ENCODE measurements at places on chromosomes 5 and 9.

DNA sequence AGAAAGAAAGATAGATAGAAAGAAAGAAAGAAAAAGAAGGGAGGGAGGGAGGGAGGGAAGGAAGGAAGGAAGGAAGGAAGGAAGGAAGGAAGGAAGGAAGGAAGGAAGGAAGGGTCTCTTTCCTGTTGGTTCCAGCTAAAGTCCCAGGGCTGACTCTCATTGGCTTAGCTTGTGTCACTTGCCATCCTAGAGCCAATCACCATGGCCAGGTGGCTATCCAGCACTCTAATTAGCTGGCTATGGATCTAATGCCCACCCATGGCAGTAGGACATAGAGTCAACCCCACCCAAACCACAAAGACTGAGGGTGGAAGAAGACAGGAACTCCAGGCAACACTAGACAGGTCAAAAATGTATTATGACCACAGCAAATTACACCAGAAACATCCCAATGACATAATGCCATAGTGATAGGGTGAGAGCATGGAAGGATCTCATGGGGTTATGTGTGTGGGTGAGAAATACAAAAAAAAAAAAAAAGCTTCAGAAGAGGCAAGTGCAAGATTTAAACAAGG, 10.8 kb upstream of the CPLX2 start:
- no peak for DNase-seq

- DNase-seq = no peak
Measured at GRCh38 chr5:2817031-2817603, 65.6 kb upstream of the IRX2 start.

DNA sequence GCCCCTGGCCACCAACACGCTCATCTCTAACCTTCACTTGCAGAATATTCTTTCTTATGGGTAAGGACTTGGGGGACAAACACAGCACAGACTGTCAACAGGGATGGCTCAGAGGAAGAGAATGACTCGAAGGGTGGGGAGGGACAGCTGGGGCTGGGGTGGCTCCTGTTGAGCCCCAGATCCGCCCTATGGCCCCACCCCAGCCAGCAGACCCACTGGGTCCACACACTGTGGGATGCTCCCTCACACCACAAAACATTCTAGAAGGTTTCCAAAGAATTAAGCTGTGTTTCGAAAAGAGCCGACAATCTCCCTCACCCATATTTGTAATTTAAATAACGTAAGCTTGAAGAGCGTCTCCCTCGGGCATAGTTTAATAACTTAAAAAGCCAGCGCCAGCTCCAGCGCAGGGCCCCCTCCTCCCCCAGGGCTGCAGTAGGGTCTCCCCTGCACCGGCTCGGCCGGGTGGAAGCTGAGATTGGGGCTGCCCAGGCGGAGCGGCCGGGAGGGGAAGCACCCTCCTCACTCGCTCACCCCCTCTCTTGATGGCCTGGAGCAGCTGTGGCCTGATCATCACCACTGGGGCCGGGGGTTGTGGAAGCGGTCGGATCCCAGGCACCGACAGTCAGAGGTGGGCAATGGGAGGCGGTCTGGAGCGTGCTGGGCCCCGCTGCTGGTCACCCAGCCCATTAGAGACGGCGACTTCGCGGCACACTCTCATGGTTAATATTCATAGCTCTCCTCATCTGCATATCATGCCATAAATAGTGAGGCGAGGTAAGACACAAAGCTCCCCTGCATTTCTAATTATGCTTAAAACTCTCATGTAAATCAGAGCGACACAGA, 37.6 kb downstream of the NACC2 start:
- DNase-seq = no peak

GRCh38 chr9:114273461-114273881, 49.4 kb upstream of the ORM1 start:
- DNase-seq = no peak

GRCh38 chr5:131974956-131975726, 29.7 kb upstream of the MEIKIN start:
- DNase-seq = no peak

DNA sequence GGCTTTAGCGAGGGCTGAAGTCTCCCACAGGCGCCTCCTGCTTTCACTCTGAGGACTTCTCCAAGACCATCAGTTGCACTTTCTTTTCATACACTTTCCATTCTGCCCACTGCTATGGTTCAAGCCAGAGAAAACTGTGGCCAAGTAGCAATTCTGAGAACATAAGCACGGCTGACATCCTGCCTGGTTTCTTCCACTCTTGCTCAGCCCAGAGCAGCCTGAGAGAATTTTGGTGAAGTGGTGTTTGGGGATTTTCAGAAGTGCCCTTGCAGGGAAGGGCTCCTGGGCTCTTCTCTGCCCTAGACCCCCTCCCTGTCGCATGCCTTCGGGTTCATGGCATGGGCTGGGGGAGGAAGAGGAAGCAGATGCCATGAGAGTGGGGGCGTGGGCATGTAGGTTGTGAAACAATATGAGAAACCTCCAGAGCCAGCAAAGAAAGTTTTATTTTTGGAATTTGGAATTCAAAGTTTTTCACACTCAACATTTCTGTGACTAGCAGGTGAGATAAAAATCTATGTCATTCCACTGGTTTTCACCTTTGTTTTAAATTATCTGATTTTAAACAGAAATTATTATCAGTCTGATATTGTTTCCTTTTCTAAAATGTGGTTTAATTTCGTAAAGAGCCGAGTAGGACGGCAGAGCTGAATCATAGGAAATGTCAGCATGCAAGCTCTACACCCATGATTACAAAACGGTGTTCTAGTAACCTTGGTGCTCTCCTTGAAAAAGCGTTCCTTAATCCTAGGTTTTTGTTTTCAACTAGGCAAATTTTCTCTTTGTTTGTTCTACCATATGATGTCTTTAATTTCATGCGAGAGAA, 27.8 kb upstream of the TNFSF8 start:
- DNase-seq = peak; percentile 79

DNA sequence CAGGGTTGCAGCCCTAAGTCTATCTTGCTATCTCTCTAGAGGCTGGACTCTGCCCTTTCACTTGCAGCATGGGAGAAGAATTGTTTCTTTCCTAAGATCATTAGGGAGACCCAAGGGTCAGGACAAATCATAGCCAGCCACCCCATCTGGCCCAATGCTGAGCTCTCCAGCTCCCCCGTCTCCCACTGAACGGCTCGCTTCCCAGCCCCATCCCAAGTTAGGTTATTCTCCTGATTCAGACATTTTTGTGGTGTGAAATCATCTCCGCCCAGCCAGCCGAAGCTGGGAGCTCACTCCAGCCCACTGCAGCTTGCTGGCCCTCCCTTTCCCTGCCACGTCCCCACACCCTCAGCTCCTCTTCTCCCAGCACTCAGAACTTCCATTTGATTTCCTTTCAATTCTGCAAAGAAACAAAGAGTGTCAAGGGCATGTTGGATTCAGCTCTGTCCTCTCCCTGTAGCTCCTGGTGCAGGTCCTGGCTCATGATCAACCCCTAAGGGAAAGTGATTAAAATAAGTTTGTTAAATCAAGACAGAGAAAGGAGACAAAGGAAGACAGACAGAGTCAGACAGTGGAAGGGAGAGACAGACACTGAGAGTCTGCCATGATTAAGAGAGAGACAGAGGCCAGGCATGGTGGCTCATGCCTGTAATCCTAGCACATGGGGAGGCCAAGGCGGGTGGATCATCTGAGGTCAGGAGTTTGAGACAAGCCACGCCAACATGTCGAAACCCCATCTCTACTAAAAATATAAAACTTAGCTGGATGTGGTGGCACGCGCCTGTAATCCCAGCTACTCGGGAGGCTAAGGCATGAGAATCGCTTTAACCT, 12.6 kb upstream of the SPARC start:
- DNase-seq = peak; percentile 80

All from left lung (tissue), 14 donors.